ENCODE measurements at places on chromosomes 3 and 15.

DNA sequence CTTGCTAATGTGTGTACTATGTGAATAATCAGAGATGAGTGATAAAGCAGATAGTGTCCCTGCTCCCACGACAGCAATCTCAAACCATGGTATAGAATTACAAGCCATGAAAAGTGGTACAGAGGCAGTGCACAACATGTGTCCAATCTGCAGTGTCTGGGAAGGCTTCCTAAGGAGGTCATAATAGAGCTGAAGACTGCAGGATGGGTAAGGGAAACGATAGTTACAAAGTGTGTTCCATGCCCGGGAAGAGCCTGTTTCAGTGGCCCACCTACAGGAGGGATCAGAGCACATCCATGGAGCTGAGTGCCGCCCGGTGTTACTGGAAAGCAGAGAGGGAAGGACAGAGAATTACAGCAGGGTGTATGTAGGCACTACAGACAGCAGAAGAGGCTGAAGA, 48.9 kb downstream of the PAK2 start:
- DNase-seq: no peak

DNA sequence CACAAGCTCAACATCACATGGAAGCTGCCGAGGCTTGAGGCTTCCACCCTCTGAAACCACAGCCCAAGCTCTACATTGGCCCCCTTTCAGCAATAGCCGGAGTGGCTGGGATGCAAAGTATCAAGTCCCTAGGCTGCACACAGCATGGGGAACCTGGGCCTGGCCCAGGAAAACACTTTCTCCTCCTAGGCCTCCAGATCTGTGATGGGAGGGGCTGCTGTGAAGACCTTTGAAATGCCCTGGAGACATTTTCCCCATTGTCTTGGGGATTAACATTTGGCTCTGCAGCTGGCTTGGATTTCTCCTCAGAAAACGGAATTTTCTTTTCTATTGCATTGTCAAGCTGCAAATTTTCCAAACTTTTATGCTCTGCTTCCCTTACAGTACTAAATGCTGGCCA, 18.2 kb downstream of the HRG start:
- DNase-seq: no peak

DNA sequence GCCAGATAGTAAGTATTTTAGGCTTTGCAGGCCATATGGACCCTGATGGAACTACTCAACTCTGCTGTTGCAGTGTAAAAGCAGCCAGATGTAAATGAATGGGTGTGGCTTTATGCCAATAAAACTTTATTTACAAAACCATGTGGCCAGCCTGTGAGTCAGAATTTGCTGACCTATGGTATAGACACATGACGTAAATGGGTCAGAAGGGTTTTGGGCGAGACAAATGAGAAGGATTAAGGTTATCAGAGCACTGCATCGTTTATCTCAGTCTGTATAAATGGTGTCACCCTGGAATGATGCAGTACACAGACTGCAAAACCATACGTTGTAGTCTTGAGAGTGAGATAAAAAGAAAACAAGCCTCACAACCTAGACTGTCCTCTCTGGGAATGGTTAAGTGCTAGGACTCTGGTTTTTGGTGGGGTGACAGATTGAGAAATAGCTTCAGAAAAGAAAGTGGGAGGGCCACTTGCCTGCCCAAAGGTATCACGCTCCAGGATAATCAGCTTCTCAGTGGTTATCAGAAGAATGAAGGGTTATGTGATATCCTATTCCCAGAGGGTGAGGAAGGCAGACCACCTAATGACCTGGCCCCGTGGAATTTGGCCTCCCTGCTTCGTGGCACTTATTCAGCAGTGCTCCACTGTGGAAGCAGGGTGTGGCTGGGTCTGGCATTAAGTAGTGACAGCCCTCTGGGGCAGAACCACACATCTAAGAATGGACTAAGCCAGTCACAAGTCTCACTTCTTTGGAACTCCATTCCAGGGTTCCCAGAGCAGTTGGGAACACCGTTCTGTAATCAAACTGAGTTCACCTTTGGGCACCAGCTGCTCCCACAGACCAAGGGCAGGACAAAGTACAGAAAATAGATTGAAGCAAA, 46.1 kb downstream of the ABHD5 start:
- DNase-seq: no peak

- DNase-seq: no peak
Measured at GRCh38 chr3:102178817-102179216, 256.0 kb upstream of the ZPLD1 start.

- no peak for DNase-seq
Measured at GRCh38 chr3:71393093-71393492, 190.4 kb downstream of the FOXP1 start.

- DNase-seq: no peak
Measured at GRCh38 chr3:32004113-32004765, 22.7 kb downstream of the ZNF860 start.

DNA sequence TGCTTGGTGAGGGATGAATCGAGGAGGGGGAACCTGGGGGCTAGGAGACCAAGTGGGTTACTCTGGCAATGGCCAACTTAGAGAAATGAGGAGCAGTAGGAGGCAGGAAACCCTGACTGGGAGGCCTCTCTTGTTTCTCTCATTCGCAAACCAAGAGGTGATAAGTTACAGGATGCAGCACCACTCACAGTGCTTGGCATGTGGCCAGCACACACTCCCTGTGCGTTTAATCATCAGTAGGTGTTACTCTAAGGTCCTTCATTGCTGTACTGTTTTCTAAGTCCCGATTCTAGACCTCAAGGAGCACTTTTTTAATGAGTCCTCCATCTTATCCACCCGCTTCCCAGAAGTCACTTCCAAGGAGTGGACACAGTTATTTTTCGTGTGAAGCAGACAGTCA, 314.1 kb upstream of the TRIM42 start:
- no peak for DNase-seq

GRCh38 chr3:99342383-99342782, 296.0 kb upstream of the COL8A1 start:
- no peak for DNase-seq

DNA sequence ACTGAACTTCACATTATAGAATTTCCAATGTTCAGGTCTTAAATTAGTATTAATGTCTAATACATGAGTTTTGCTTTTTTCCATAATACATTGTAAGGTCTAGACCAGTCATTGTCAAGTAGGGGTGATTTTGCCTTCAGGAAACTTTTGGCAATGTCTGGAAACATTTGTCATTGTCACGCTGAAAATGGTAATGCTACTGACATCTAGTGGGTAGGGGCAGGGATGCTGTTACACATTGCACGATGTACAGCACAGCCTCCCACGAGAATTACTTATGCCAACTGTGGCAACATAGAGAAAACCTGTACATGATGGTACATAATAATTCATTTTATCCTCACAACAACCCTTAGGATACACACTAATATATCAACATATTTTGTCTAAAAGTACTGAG, 384.1 kb downstream of the CADM2 start:
- DNase-seq: no peak

- DNase-seq: no peak
Measured at GRCh38 chr3:129058441-129059200, 2.0 kb upstream of the GP9 start.

GRCh38 chr15:47332481-47332880, 384.8 kb upstream of the SEMA6D start:
- no peak for DNase-seq

GRCh38 chr3:155418407-155418806, 124.9 kb upstream of the STRIT1 start:
- DNase-seq: no peak

DNA sequence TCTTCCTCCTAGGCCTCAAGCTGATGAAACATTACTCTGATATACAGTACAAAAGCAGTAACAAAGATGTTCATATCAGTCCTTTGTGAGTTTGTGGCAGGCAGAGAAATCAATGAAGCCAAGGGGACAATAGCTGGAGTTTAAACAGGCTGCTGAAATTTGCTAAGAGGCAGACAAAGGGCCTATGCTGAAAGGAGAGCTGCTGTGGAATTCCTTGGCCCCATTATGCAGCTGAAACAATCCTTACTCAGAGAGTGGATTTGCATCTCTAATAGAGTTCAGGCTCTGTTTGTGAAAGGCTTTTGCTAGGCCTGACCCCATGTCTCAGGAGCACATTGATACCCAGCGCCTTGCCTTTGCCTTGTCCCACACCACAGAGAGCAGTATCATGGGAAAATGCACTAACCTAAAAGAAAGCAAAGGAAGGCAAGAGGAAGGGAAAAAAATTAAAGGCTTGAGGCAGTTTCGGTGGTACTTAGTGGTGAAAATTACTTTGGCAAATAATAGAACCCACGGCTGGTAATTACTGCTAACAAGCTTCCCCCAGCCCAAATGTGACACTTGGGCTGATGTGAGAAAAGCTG, 195.0 kb upstream of the EPHA3 start:
- no peak for DNase-seq

DNA sequence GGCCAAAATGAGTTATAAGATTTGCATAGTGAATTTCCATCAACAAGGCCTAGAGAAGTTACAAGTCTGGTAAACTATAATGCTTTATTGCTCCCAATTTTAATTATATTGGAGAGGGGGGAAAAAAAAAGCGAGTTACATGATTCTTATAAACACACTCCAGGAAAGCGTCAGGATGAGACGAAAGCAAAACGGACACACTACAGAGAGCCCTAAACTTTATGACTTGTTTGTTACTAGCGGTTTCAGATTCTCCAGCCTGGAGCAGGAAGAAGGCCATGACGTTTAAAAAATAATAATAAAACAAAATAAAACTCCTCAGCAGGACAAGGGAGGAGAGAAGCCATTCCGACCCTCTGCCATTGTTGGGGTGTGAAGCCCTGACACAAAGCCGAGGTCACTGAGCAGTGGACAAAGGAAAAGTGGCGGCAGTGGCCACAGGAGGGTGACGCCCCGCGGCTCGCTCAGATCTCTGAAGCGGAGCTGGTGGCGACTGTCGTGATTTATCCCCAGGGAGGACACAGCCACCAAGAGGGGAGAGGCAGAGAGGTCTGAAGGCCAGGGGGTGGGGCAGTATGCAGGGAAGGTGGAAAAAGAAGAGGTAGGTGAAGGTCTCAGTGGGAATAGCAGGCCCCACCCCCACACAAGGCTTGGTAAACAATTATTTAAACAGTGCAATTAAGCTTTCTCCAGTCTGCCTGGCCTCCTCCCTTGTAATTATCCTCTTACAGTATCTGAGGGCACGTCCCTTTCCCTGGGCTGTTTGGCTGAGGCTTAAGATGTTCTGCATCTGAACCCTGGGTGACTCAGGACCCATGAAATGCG, 45.3 kb downstream of the ADAMTS9 start:
- DNase-seq: no peak

GRCh38 chr3:80994085-80994665, 767.3 kb downstream of the GBE1 start:
- no peak for DNase-seq

- no peak for DNase-seq
Measured at GRCh38 chr15:55528812-55529211, 20.8 kb upstream of the DNAAF4 start.

DNA sequence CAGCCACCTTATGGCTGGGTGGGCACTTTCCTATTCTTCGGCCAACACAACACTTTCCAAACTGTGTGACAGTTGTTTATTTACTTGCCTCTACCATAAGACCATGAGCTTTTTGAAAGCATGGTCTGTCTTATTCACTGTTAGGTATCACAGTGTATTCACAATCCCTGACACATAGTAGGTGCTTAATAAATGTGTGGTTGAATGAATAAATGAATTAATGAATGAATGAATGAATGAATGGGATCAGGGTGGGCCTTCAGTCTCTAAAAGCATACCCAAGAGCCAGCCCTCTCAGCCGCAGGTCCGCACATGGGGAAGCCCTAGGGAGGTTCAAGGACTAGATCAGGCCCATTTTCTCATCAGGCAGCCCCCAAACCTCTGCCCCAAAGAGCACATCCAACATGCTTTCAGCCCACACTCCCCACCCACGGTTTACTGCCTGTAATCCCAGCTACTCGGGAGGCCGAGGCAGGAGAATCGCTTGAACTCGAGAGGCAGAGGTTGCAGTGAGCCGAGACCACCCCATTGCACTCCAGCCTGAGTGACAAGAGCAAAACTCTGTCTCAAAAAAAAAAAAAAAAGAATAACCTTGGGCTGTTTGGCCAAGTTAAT, 95.9 kb downstream of the LIPC start:
- no peak for DNase-seq

GRCh38 chr3:127456471-127457093, 134.0 kb downstream of the TPRA1 start:
- DNase-seq: no peak

DNA sequence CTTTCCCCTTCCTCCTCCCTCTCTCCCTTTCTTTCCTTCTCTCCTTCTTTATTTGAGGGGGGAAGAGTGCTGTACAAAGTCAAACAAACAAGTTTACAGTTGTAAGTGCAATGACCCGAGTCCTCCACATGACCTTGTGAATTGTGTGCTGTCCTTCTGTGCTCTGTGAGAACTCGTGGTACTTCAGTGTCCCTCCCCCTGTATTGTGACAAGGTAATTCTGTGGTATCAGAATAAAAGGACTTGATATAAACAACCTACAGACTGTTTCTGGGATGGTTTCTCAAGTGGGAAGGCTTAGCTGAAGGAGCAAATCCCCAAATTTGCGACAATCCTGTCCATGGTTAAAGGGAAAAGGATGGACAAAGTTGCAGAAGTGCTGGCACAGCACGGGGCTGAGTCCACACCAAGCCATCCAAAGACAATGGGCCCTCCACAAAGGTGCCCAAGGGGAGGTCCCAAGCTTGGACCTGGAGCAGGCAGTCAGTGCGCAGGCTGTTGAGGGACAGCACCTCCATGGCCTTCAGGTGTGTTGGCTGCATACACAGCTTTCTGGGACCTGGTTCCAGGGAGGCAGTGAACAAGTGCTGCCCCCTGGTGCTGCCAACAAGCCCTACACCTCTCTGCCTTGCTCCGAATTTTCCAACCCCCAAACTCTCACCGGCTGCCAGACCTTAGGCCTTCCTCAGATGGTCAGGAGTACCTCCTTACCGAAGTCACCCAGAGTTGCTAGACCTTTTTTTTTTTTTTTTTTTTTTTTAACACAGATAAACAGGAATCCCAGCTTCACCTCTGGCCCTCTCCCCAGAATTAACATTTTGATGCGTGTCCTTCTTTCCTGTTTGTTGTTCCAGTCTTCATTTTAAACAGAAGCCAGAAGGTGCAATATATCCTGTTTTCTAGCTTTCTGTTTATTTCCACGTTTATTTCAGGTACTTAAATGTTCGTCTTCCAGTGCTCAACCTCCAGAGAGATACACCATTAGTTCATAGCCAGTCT, 2.6 kb upstream of the APEH start:
- peak; percentile 60 for DNase-seq

DNA sequence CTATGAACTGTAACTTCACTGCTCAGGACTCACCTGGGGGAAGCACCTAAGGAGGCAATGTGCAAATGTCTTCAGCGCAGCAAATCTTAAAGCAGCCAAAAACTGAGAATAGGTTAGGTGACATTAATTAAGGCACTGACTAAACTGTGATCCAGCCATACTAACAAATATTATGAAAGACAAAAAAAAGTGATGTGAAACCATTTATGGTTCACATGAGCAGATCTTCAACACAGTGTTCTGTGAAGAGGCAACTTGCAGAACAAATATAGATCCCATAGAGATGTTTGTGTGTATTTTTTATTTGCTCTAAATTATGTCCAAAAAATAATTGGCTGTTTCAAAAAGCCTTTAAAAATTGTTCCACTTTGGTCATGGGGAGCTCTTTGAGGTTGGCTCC, 24.1 kb upstream of the MITF start:
- no peak for DNase-seq
